H9 (cell line): ENCODE measurements at places on chromosomes 7 and 10. TPM values are rescaled to one million over a fixed set of nuclear protein-coding genes. Genes with fewer than 3 reads are reported as not detected.

DNA sequence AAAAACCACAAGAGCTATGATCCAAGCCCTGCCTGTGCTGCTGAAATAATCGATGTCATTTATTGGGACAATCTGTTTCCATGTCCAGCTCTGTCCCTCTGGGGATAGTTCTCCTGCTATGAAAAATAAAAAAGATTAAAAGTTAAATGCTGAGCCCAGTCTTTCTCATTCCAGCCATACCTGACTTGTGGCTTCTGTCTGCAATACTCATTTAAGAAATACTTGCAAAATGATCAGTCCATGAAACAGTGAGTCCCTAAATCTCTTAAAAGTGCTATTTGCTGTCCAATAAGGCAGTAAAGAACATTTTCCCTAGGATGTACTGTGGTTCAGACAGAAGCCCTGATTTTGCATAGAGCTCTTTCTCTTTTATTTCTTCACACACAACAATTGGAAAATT is 91.7 kb downstream of the SLC16A9 start:
- no peak for DNase-seq

DNA sequence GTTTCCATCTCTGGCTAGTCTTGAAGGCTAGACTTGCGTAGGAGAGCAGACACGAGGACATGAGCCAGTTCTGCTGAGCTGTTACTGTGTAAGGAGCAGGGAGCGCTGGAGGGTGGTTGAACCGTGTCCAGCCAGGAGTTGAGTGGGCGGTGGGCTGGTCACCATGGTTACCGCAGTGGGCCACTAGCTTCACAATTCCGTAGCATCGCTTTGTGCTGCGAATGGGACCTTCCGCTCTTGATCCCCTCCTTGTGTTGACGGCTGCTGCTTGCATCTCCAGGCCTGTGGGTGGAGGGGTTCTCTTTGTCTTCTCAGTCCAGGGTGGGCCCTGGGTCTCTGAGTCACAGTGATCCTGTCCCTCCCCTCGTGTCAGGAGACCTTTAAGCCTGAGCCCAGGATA is 49.4 kb upstream of the OCM start:
- DNase-seq: peak; percentile 61

- peak; percentile 74 for DNase-seq
Measured at GRCh38 chr10:43076876-43077420, at the start of gene RET. TSS of gene RET (plus strand) at chr10:43077069. CDS start at chr10:43077259, 190 bp downstream.

ARHGEF5 gene
- 32.3 and 33.9 TPM in 2 replicates for total RNA-seq
